ENCODE measurements at places on chromosomes 5 and 9.
A peak's percentile ranks its signal among the peaks of the same experiment; 100 is the strongest.

GRCh38 chr5:93681432-93681831, 60.0 kb downstream of the POU5F2 start:
- DNase-seq: no peak

GRCh38 chr5:166695326-166695725, 1596.1 kb upstream of the WWC1 start:
- no peak for DNase-seq

DNA sequence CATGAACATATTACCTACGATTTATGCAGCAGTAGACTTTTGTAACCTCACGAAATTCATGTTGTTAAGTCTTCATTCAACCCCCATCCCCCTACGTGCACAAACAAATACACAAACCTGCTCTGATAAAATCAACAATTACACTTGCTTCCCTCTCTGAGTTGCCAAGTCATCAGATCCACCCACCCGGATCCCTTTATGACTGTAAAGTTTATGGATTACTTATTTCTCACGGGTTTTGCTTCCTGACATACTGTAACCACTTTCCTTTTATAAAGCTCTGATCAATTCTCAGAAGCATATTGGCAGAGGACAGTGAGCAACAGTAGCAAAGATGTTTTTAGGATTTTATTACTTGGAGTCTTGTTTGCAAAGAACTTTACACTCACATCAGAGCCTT, 70.5 kb downstream of the MLLT3 start:
- DNase-seq: no peak

DNA sequence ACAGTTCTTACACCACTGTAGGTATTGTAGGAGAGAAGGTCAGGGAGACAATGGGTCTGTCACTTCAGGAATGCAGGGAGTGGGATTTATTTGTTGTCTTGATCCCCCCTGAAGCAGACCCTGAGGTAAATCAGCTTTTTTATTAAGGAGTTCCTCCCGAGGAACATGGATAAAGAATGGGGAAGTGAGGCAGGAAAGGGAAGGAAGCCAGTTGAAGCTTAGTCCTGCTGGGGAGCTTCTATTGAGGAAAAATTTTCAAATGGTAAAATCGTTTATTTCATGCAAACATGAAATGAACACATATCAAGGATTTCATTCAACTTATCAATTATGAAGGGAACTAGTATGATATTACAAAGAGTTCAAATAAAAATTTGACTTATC, 318.6 kb upstream of the PIK3R1 start:
- no peak for DNase-seq

- DNase-seq: no peak
These were observed 11.2 kb downstream of the UBE2QL1 start for GRCh38 chr5:6459896-6460295.

DNA sequence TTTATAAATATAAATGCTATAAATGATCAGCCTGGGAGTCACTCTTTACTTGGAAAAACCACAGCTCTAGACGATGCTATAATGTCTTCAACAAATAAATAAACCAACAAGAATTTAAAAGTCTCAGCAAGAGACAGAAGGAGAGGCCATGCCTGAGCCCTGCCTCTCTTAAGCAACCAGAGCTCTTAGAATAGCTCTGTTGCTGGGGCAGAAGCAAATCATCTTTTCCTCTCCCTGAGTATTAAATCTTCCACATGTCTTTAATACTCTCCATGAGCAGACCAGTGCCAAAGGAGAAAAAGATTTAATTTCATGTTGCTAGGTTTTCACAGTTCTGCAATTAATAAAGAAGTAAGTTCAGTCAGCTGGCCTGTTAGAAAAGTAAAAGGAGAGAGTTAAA, 408.0 kb upstream of the SLC30A5 start:
- DNase-seq: no peak

- no peak for DNase-seq
These were observed 796 bp upstream of the PDLIM7 start for GRCh38 chr5:177498013-177498787.

DNA sequence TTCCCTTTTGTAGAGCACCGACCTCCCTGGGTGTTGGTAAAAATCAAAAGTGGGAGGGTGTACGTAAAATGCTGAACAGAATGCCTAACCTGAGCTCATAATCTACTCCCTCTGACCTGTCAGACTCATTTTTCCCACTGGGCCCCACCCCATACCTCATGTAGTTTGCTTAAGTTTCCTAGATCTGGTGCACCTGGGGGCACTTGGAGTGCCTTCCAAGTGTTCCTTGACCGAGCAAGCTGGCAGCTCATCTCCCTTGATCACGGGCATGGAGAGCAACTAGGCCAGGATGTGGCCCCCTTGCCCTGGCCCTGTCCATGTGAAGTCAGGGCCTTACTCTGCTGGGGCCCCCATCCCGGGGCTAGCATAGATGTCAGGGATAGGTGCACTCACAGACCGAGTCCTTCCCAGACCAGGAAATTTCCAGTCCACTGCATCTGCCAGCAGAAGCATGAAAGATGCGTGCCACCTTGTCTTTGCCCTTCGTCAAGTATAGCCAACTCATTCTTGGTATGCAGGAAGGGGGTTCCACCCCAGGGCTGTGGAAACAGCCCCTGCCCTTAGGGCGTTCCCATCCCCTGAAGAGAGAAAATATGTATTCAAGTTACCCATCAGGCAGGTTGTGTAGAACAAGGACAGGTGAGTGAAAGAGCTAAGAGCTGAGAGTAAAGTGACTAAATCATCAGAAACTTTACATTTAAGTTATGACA, 41.9 kb downstream of the SLC22A5 start:
- DNase-seq: no peak

GRCh38 chr9:8706998-8707397, 907.4 kb upstream of the DMAC1 start:
- no peak for DNase-seq

DNA sequence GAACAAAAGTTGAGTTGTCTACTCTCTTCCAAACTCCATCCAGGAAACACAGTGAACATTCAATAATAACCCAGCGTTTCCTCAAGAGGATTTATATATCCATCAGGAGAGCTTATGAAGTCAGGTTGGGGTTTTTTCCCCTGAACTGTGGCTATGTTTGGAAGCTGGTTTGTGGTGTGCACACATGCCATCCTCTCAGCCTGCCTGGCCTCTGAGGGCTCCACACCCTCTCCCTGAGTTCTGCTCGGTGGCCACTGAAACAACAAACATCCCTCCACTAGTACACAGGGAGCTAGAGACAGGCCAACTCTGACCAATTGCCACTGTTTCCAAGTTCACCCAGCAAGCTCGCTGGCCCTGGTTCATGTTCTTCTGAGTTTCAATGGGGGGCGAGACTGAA, 35.7 kb downstream of the SMIM23 start:
- no peak for DNase-seq

- no peak for DNase-seq
These were observed 15.7 kb downstream of the RGS3 start for GRCh38 chr9:113479174-113479621.

- DNase-seq: no peak
These were observed 470.3 kb downstream of the ZNF608 start for GRCh38 chr5:124276166-124276565.

- no peak for DNase-seq
These were observed 95.9 kb downstream of the SH3TC2 start for GRCh38 chr5:148966938-148967337.

DNA sequence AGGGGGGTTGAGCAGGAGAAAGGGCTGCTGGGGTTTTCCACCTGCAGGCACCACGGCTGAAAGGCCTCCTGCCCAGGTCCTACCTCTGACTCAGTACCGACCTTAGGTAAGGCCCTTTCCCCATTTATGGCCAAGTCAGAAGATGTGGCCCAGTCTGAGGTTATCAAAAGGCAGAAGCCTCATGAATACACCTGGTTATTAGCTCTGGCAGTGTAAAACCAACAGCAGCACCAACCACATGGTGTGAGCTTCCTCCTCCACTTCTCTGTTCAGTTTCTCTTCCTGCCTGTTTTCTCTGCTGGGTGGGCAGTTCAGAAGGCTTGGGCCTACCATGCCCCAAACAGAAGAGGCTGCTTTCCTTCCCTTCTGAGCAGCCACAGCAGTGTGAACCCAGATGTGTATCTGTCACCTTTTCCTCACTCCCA, 86.9 kb downstream of the UGCG start:
- no peak for DNase-seq

DNA sequence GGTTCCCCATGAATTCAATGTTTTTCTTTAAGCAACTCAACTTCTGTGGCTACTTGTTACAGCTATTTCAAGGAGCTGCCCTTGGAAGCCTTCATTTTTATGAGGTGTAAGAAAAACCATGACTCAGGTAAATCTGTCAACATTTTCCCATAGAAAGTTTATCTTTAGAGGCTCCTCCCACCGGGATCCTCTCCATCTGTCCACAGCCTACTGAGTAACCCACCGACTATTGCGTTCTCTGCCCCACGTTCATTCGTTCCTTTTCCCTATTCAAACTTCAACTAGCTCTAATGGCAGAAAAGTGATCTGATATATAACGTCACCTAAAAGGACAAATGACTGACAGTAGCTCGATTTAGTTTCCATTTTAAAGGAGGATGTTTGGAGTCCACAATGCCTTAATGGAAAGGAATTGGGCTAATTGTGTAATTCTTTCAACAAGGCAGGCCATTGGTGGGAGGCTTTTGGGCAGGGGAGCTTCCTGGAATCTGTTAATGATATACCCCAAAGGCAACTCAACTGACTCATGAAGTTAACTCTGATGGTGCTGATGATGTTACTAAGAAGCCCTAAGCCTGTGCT, 29.3 kb upstream of the NR3C1 start:
- no peak for DNase-seq

DNA sequence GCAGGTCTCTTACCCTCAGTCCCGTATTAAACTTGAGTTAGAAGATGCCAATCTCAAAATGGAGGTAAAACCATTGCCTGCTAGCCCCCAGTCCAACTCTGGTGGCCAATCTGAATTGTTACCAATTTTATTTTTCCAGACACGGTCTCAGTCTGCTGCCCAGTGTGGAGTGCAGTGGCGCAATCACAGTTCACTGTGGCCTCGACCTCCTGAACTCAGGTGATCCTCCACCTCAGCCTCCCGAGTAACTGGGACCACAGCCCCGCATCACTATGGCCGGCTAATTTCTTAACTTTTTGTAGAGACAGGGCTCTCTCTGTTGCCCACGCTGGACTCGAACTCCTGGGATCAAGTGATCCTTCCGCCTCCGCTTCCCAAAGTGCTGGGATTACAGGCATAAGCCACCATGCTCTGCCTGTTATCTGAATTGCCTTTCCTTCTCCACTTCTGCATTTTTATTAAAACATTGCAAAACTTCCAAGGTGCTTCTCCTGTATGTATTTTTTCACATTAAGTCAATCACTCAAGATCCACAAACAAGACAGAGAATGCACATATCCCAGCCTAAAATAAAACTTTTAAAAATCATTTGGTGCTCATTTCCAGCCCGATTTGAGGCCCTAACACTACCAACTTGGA, 2.3 kb downstream of the FANCC start:
- DNase-seq: no peak

DNA sequence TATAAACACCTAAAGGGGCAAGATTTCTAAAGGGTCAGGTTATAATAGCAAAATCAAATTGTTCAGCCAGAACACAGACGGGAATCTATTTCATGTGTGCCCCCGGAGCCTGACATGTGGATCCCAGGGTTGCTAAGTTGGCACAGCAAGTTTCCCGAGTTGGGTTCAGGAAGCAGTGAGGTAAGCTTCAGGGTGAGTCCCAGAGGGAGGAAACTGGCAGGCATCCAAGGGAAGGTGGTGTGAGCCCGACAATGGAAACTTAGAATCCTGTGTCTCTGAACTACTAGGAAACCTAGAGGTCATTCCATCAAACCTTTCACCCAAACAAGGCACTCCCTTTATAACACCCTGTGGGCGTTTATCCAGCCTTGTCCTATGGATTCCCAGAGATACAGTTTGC, 98.4 kb downstream of the ADRB2 start:
- no peak for DNase-seq

GRCh38 chr9:88268886-88269285, 119.4 kb upstream of the SPIN1 start:
- DNase-seq: no peak

- peak; percentile 68 for DNase-seq
These were observed 51.1 kb downstream of the C9orf152 start for GRCh38 chr9:110156902-110157301.

- DNase-seq: no peak
These were observed 846 bp upstream of the TRAF1 start for GRCh38 chr9:120927269-120928014.

DNA sequence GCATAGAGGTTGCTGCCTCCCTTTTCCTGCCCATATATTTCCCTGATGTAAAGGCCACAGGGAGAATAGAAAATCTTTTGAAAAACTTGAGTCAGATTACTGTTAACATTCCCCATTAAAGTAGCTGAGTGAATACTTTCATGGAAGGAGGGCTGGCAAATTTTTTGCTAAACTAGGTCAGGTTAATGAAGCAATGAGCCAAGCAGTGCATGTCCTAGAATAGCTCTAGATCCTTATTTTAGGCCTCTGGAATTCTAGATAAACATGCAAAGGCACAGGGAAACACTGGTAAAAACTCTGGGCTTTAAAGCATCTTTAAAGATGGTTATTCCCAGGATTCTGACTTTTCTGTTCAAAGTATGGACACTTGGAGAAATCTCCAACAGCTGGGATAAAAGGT, 27.9 kb downstream of the TTC1 start:
- no peak for DNase-seq

DNA sequence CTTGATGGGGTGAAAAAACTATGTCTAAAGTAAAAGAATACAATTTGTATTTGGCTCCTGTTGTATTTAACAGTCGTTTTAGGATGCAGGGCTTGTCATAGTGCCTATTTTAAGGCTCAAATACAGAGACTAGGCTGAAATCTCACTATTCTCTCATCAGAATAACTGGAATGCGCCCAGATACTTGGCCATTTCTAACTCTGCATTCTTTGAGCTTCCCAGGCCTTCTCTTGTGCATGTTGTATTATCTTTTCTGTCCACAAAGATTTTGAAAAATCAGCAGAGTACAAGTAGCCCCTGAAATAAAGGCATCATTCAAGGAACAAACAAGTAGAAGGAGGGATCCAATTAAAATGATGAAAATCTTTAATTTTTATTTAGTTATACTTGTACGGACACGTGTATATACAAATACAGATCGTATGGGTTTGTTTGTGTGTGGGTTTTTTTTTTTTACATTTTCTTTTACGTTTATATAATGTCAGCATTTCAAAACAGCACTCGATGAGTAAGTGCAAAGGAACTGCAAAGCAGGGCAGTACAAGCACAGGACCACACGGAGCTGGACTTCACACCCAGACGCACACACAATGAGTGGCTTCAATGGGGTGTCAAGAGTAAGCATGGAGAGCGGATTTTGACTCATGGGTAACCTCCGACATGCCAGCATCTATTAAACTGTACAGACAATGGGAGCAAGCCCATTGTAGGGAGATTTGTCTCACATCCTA, 294.0 kb downstream of the EFNA5 start:
- no peak for DNase-seq

GRCh38 chr5:166507810-166508425, 1783.5 kb upstream of the WWC1 start:
- no peak for DNase-seq

GRCh38 chr5:6781716-6782115, 68.5 kb downstream of the TENT4A start:
- no peak for DNase-seq

GRCh38 chr9:90064971-90065370, 460.2 kb downstream of the GADD45G start:
- peak; percentile 3 for DNase-seq

GRCh38 chr9:74173284-74173683, 323.9 kb upstream of the RORB start:
- no peak for DNase-seq

GRCh38 chr5:133843911-133844310, 124.5 kb downstream of the C5orf15 start:
- no peak for DNase-seq

GRCh38 chr5:148342371-148343045, 7.1 kb downstream of the SPINK9 start:
- no peak for DNase-seq

GRCh38 chr5:144275329-144275728, 104.7 kb downstream of the KCTD16 start:
- no peak for DNase-seq

GRCh38 chr5:132006331-132007120, 4.9 kb downstream of the ACSL6 start:
- no peak for DNase-seq
